ENCODE measurements at places on chromosomes 16 and 17.

DNA sequence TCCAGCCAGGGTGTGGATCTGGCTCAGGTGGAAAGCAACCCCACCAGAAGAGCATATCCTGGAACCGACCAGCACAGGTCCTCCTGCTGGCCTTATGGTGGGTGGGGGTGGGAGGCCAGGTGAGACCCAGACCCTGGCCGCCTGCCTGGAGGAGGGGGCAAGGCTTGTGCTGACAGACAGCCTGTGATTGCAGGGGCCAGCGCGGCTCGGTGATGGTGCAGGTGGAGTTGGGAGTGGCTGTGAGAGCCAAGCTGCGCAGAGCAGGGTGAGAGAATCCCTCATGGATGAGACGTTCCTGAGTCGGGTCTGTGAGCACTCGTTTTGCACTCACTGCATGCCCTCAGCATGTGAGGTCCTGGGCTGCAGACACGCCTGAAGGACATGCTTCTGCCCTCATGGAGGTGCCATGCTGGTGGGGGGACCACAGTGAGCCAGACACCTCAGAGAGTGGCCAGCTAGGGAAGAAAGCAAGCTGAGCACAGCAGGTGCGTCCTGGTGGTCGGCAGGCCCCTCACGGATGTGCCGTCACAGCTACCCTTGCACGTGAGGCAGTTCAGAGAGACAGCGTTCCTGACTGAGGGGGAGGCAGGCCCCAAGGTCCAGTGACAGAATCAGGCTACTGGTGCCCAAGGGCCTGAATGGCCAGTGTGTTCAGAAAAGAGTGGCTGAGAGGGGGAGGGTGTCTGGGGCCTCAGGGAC, 3.8 kb upstream of the KCNJ12 start:
- DNase-seq, result no peak

DNA sequence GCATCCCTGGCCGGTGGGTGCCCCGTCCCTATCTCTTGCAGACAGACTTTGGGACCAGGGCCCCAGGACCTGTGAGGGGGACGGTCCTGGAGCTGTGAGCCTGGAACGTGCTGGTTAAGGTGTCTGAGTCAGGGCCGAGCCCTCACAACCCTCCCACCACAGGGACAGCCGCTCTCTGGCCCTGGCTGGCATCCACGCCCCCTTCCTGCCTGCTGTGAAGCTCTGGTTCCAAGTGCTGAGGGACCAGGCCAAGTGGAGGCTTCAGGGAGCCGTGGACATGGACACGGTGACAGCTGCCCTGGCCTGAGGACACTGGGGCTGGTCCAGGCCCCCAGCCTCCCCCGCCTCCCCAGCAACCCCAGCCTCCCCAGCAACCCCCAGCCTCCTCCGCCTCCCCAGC, 6.6 kb downstream of the TSR3 start:
- no peak for DNase-seq

GRCh38 chr17:33751702-33752065, 458.6 kb upstream of the ASIC2 start:
- no peak for DNase-seq

DNA sequence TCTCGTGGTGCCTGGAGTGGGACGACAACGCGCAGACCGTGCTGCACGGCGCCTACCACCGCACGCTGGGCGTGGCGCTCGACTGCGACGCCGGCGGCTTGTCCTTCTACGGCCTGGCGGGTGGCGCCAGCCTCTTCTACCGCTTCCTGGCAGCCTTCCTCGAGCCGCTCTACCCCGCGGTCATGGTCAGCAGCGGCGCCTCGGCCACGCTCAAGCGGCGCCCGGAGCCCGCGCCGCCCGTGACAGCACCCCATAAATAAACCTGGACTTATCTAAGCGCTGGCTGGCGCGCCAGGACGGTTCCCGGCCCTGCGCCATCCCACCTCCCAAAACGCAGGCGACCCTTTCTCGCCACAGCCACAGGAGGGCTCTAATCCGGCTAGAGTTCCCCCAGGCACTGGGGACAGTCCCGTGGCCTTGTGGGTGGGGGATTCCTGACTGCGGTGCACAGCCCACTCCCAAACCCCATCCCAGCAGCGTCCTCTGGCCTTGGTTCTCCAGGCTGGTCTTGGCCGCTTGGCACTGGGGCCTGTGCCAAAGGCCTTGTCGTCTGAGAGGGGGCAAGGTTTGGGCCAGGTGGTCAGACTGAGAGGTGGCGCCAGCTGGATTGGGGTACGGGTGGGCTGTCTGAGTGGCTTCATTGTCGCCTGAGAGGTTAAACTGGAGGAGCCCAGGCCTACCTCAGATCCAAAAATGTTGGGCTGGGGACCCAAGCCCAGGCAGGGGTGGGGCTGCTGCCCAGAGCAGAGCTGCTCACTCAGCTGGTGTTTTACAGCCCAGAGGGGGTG, 10.1 kb upstream of the SLC16A5 start:
- DNase-seq, result peak; percentile 5

- no peak for DNase-seq
Measured at GRCh38 chr17:51184124-51184523, 17.9 kb downstream of the NME2 start.

GRCh38 chr16:65781363-65781762, 585.1 kb upstream of the CDH5 start:
- no peak for DNase-seq

- peak; percentile 87 for DNase-seq
Measured at GRCh38 chr16:4947722-4948503, 10.2 kb upstream of the SEC14L5 start.
